GDM1 (cell line): ENCODE measurements at places on chromosomes 3 and 15.

DNA sequence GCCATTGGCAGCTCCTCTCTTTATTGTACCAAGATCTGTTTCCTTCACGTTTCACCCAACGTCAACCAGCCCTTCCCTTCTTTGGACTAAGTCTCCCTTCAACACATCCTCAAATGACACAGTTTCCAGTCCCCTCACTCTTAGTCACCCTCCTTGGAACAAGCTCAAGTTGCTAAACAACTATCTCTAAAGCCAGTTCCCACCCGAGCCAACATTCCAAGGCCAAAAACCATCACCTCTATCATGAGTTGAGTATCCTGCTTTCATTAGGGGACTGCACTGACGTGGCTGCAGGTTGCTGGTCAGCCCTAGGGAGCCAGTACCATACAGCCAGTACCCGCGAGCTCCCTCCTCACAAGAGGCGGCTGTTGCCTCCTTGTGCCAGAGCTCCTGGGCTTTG lies 73.8 kb downstream of the LIPC start:
- DNase-seq, result no peak

DNA sequence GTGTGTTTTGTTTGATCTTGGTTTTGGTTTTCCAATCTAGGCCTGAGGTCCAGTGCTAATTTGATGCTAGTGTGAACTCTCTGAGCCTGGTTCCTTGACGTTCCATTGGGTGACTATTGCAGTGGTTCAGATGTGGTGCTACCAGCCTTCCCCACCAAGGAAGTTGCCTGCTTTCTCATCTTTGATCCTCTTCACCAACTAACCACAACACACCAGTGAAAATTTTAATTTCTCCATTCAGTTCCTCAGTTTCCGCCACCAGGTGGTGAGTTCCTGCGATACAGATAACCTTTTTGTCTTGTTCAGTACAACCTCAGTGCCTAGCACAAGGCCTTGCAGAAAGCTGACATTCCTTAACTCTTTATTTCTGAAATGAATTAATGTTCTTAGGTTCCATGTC lies 337.4 kb upstream of the TPRG1 start:
- no peak for DNase-seq

GRCh38 chr15:95898761-95899160 lies 431.7 kb upstream of the NR2F2 start:
- no peak for DNase-seq

- no peak for DNase-seq
Observed at GRCh38 chr3:136171097-136171542, 25.0 kb downstream of the MSL2 start.

DNA sequence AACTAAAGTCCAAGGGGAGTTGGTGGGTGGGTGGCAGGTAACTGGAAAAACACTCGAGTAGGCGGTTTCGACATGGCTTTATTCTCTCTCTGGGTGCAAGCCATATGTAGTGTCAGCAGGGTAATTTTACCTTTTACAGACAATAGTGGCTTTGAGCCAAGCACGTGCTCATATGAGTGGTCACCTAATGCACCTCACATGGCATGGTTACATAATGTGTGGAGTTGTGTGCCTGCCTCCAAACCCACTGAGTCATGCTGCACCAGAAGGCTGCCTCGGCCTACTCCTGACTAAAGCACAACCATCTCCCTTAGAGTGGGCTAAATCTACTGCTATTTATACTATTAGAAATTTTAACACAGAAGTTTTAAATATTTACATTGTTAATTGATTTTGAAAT lies 16.5 kb downstream of the CCRL2 start:
- DNase-seq, result no peak

GRCh38 chr3:151037746-151038477 lies 47.6 kb upstream of the MED12L start:
- no peak for DNase-seq

DNA sequence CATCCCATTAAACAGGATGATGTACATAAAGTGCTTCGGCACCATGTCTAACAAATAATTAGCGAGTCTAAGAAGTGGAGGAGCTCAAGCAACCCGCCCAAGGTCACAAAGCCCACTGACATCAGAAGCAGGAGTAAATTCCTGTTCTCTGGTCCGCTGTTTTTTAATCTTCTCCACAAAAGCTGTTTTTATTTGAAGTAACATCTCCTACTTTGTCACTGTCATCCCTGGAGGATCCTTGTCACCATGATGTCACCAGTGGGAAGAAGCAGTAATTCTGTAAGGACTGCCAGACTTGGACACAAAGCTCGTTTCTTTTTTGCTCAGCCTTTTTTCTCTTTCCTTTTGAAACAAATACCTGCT lies 216.2 kb downstream of the STT3B start:
- DNase-seq, result no peak

- DNase-seq, result no peak
Observed at GRCh38 chr3:46670000-46670890, 23.2 kb downstream of the ALS2CL start.

GRCh38 chr3:45988804-45989203 lies 6.8 kb downstream of the FYCO1 start:
- DNase-seq, result no peak

DNA sequence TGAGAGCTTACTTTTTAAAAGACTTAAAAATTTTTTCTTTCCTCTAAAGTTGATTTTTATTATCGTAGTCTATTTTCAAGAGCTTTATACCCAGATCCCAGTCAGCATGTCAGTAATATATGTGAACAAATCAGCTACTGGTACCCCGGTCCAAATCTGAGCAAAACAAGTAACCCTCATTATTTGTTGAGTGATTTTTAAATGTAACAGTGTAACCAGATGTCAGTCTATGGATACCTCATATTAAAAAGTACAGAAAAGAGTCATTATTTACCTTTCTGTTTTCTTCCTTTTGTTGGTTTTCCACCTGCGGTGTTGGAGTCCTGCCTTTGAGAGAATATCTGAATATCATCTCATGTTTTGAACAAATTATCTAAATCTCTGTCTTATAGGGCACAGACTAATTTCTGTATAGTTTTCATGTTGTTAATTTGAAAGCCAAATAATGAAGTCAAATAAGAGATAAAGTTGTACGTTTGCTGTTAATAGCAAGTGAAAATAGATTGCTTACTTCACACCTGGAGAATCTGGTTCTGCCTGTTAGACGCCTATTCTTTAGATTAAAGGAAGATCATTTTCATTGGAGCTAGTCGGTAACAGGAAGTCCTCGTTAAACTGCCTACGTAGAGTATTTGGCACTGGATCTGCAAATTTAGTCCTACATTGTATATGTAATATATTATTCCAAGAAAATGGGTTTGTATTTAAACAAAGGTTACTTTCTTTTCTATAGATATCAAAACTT lies at the start of gene STX19:
TSS of gene STX19 (minus strand) at position 505 of the 745 bp plus-strand sequence. CDS start 13,328 bp downstream, outside the sequence.
- no peak for DNase-seq

GRCh38 chr15:55879181-55879580 lies 114.2 kb downstream of the NEDD4 start:
- DNase-seq, result no peak

- DNase-seq, result peak; percentile 48
Observed at GRCh38 chr3:49171119-49171774, at the start of gene KLHDC8B. TSS of gene KLHDC8B (plus strand) at chr3:49171598. CDS start at chr3:49172770, 1,172 bp downstream.

DNA sequence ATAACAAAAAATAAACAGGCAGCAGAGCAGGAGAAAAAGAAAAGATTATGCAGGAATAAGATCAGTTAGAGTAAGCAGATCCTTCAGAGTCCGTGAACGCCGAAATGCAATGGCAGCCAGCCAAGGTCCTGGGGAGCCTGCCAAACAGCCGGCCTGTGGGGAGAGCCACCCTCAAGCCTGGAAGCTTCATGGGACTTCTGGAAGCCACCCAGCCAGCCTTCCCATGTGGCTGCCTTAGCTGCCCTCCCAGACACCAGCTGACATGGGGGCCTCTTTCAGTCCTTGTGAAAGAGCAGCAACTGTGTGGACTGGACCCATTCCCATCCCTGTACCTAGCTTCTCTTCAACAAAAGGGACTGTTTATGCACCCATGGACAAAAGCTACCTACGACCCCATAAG lies 64.9 kb upstream of the RAD18 start:
- no peak for DNase-seq

- DNase-seq, result no peak
Observed at GRCh38 chr15:32774022-32774421, 56.2 kb downstream of the GREM1 start.

GRCh38 chr3:146814601-146815315 lies 209.6 kb upstream of the PLSCR5 start:
- DNase-seq, result no peak

GRCh38 chr15:77266708-77267386 lies 153.1 kb downstream of the PEAK1 start:
- DNase-seq, result no peak

GRCh38 chr15:65405791-65406423 lies 16.8 kb downstream of the IGDCC4 start:
- no peak for DNase-seq

DNA sequence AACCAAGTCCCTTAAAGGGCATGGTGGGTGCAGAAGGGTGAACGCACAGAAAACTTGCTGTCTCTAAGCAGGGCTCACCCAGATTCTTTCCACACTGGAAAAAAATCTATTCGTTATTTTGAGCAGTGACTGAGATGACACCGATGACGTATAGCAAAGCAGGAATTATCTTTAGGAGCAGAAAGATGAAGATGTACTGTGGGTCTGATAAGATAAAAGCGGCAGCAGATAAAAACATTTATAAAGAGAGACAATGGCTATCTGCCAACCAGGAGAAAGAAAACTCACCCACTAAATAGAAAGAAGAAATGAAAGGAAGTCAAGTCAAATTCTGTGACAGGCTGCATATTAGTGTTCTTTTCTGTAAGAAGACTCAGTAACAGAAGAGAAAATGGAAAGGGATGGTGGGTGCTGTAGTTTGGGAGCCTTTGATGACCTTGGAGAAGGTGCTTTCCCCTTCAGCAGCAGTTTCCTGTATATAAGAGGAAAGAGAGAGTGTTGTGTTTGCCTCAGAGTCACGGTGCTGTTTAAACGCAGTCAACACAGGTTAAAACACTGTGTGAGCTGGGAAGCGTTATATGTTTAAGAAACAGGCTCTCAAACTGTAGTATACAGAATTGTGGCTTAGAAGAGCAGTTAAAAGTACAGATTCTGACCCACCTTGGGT lies 111.6 kb downstream of the AQP9 start:
- DNase-seq, result no peak

DNA sequence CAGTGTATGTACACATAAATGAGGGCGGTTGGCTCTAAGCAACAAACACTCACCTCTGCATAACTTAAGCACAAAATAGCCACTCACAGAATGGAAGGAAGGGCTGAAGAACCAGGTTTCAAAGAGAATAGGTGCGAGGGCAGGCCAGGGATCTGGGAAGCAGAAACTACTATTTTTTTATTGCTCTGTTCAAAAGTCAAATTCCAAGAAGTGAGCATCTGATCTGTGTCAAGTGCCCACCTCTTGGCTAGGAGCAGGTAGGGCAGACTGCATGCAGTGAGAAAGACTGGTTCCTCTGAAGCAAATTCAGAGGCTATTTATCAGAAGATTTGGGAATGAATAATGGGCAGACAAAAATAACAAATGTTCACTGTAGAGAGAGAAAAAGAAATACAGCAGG lies 336.4 kb upstream of the CTNNB1 start:
- no peak for DNase-seq

DNA sequence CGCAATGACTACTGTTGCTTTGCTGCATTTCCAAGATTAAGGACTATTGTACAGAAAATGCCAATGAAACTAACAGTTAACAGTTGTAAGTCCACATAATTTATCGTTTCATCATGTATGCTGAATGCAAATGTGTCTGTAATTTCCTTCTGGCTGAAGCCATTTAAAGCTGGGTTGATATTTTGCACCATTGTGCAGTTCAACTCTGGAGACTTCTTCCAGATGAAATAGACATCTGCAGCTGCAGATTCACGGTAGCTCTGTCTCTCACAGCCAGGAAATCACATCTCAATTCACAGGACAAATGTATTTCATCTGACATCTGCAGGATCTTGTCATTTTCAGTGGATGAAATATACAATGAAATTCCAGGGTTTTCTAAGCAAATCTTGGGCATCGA lies 145.4 kb downstream of the CHL1 start:
- DNase-seq, result no peak

- no peak for DNase-seq
Observed at GRCh38 chr3:65412588-65412987, 626.1 kb downstream of the MAGI1 start.

DNA sequence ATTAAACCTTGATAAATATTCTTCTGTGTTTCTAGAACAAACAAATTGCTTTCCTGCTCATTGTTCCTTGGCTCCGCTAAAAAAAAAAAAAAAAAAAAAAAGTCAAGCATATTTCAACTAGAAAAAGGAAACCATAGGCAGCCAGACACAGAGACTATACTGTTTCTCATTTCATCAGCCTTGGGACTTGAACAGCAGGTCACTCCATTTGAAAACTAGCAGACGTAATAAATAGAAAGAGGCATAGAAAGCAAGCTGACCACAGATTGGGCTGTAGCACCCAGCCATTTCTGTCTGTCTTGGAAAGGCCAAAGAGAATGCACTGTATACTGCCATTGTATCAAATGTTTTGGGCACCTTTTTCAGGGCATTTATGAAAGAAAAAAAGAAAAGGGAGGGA lies 697.1 kb downstream of the NLGN1 start:
- DNase-seq, result no peak

DNA sequence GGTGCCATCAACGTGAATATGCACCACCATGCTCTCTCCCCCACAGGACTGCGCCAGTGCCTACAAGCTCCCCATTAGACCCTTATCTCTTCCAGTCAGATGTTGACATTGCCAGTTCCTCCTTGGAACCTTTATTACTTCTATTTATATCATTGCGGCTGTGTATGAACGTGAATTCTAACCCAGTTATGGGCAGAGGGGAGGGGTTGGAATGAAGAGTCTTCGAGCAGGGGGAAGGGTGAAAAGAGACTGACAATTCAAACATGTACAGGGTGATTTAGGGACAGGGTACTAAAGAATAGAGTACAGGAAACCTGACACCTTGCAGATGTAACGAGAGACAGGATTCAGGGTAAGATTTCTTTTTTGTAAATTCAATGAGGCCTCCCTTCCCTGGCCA lies 41.8 kb upstream of the ST6GAL1 start:
- peak; percentile 83 for DNase-seq

GRCh38 chr3:11509173-11510000 lies 134.3 kb downstream of the VGLL4 start:
- DNase-seq, result no peak

GRCh38 chr15:99117111-99117510 lies 12.2 kb downstream of the SYNM start:
- DNase-seq, result no peak

DNA sequence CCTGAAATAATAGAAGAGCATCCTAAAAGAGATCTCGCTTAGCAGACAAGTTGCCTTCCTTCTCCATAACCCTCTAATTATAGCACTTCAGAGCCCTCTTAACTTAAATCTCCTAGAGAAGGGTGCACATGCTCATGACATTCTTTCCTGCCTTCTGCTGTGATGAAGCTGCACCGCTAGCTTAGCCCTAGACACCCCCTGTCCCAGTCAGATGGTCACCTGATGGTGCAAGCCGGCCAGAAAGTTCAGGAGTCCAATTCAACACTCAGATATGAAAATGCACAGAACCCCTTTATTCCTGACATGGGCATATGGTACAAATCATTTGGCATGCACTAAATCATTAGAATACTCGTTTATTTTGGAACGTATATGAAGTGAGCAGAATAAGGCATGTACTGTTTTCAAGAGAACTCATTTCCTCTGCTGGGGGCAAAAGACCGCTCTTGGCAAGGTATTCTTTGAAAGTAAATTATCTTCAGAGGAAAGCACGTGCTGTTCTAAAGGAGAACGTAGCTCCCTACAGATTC lies 420.4 kb upstream of the PROK2 start:
- no peak for DNase-seq
